ENCODE measurements at places on chromosomes 7 and 10. TPM values are rescaled to one million over a fixed set of nuclear protein-coding genes. Genes with fewer than 3 reads are reported as not detected.

MINDY4 gene
- total RNA-seq, result 4.7 TPM

DPYSL4 gene
- total RNA-seq, result 4.9 TPM

TLX1 gene
- not detected for total RNA-seq

KIF11 gene
- 6.5 TPM for total RNA-seq

OR2A12 gene
- not detected for total RNA-seq

GIMAP7 gene
- 0.12 TPM for total RNA-seq

SLC26A5 gene
- not detected for total RNA-seq

LRIT1 gene
- not detected for total RNA-seq

TRIM73 gene
- 1.3 TPM for total RNA-seq

ATRNL1 gene
- total RNA-seq, result 0.23 TPM

Data from smooth muscle cell of the coronary artery (primary cell).